Kidney (tissue), 22 donors: ENCODE measurements at places on chromosomes 12 and 14. TPM values are rescaled to one million over a fixed set of nuclear protein-coding genes. Genes with fewer than 3 reads are reported as not detected.

TTC9 gene
- 2.6 TPM for polyA plus RNA-seq

CFAP251 gene
- polyA plus RNA-seq: 2.9 TPM

DNA sequence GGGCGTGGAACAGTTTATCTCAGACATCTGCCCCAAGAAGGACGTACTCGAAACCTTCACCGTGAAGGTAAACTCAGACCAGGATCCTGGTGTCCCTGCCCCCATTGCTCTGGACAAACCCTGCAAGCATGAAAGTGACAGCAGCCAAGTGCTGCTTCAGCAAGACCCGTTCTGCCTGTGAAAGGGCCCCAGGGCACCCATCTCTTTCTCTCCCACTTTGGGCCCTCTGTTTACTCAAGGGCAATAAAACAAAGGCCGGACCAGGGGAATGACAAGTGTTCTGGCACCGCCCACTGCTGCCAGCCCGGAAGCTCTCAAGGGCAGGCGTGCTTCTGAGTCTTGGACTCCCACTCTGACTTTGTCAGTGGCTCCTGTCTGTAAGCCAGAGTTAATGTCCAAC is 35.3 kb downstream of the CD9 start:
- DNase-seq: peak; percentile 66

- DNase-seq: no peak
These were observed 18.7 kb downstream of the SSTR1 start for GRCh38 chr14:38226366-38226765.

DNA sequence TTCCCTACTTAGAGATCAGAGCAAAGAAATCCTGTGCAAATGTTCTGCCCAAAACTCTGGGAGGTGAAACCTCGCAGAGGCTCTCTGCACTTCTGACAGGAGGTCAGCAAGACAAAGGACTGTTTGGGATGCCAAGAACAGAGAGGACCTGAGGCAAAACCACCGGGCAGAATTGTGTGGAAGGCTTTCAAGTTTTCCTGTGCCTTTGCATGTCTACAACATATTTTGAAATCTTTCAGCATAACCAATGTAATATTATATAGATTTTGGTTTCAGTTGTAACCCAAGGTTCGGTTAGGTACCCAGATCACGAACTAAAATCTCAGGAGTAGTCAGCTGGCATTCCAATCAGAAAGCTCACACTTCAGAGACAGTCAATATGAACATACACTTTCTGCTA is 99.4 kb upstream of the PLEKHA5 start:
- no peak for DNase-seq

- DNase-seq: peak; percentile 98
These were observed 16.4 kb downstream of the LRCOL1 start for GRCh38 chr12:132593938-132594358.
